T-helper 9 cell (primary cell): ENCODE measurements at places on chromosomes 11 and 22.

- no peak for DNase-seq
These were observed 211.9 kb downstream of the BLID start for GRCh38 chr11:121904148-121904547.

DNA sequence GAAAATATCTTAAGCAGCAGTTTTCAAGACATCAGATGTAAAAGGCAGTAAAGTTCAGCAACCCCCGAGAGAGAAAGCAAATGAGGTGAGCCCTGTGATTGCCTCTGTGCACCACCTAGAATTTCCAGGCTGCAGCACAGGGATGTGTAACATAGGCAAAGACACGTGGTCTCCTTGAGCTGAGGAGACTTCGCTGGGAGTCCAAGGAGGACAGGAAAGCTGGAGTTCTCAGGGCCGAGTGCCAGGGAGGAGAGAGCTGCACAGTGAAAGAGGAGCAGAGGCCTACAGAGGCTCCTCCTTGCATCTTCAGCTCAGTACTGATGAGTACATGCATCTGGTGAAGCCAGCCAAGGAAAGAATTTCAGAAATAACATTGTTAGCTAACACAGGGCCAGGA lies 17.6 kb upstream of the TOLLIP start:
- no peak for DNase-seq

DNA sequence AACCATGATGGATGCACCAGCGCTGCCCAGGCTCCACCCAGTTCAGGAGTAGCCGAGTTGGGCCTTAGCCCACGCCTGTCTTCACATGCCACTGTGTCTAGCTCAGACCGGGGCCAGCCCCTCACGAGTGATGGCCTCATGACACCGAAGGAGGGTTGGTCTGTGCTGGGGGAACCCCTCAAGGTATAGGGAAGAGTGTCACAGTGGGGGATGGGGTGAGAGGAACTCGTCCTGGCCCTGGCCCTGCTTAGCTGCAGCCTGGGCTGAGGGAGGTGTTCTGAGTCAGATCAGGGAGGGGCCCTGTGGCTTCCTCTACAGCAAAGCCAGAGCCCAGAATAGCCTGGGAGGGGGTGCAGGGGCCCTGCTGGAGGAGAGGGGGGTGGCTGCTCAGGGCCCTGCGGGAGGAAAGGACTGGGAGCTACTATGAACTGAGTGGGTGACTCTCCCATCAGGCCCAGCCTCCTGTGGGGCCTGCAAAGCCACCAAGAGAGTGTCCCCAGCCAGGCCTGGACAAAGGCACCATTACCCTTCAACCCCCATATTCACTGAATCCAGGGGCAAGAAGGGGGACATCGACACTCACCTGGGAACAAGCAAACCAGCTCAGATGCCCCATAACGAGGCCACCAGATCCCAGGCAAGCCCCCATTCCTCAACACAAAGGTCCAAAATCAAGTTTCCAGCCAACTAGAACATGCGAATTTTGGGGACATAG lies 41.2 kb downstream of the IGLL5 start:
- DNase-seq: peak; percentile 12

DNA sequence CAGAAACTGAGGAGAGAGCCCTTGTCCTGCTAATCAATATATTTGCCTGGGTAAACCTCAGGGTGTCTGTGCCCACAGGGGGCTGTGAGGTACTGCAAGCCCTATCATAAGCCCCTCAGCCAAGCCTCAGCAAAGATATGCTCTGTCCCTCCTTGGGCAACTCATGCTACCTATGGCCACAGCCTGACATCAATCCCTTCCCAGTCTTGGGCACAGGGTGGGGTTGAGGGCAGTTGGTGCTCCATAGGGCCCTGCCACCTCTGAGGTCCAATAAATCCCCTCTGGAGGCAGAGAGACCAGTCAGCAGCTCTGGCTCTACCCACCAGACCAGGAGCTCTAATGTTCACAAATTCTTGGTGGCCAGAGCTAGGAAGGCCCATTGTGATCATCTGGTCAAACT lies 23.8 kb downstream of the TPBGL start:
- no peak for DNase-seq

- no peak for DNase-seq
These were observed 34.5 kb downstream of the NUMA1 start for GRCh38 chr11:72045849-72046248.

DNA sequence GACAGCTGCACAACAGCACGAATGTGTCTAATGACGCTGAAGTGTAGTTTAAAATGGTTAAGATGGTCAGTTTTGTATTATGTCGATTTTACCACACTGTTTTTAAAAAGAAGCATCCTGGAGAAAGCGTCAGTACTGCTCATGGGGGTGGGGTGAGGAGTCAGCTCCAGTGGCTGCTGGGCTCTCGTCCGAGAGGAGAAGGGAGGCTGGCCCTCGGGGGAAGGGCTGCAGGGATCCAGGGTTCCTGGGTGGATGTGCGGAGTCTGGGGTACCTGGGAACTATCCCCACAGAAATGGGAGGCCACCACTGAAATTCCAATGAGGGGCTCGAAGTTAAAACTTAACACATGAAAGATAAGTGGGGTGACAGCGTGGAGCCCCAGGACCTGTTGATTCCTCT lies 11.9 kb downstream of the C11orf21 start:
- DNase-seq: no peak

- DNase-seq: no peak
These were observed 32.0 kb downstream of the LRRC10B start for GRCh38 chr11:61540528-61540927.

DNA sequence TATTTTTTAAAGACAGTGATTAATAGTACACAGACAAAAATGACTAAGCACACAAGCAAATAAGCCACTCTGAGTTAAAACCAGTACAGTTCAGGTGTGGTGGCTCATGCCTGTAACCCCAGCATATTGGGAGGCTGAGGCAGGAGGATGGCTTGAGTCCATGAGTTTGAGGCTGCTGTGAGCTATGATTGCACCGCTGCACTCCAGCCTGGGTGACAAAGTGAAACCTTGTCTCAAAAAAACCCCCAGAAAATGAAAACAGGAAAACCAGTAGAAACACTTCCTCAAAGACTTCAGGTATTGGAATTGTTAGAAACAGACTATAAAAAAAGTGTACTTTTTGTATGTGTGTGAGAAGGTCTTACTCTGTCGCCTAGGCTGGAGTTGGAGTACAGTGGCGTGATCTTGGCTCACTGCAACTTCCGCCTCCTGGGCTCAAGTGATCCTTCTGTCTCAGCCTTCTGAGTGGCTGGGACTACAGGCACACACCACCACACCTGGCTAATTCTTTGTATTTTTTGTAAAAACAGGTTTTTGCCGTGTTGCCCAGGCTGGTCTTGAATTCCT lies 33.0 kb downstream of the PPP6R2 start:
- DNase-seq: no peak

GRCh38 chr22:21628386-21629254 lies 1.2 kb downstream of the YDJC start:
- no peak for DNase-seq

DNA sequence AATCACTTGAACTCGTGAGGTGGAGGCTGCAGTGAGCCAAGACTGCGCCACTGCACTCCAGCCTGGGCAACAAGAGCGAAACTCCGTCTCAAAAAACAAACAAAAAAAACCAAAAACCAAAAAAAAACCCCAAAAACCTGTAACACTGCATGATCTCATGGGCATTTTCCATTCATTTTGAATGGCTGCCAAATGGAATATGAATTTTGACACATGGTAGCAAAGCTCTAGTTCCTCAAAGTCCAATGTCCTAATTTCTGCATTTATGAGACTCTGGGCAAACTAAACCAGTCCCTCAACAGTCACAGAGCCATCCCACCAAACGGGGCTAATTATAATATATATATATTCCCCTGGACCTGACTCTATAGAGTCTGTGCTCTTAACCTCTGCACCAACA lies 61.8 kb downstream of the SGSM3 start:
- no peak for DNase-seq

- DNase-seq: no peak
These were observed 6.0 kb upstream of the SLC37A2 start for GRCh38 chr11:125056931-125057692.

DNA sequence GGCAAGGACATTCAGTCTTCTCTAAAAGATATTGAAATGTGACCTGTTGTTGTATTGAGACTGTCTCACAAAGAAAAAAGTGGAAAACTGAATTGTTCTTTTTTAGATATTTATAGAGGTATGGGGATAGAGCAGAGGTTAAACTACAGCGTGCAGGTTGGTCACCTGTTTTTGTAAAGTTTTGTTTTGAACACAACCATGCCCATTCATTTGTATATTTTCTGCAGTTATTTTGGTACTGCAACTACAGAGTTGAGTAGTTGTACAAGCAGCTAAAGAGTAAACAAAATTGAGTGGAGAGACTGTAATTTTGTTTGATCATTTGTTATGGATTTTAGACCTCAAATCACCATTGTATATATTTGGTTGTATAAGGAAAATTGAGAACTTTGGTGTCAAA lies 11.3 kb downstream of the EED start:
- DNase-seq: no peak

GRCh38 chr11:46543564-46543963 lies 50.3 kb downstream of the AMBRA1 start:
- no peak for DNase-seq

GRCh38 chr11:104852811-104853210 lies 45.4 kb downstream of the CASP12 start:
- no peak for DNase-seq

DNA sequence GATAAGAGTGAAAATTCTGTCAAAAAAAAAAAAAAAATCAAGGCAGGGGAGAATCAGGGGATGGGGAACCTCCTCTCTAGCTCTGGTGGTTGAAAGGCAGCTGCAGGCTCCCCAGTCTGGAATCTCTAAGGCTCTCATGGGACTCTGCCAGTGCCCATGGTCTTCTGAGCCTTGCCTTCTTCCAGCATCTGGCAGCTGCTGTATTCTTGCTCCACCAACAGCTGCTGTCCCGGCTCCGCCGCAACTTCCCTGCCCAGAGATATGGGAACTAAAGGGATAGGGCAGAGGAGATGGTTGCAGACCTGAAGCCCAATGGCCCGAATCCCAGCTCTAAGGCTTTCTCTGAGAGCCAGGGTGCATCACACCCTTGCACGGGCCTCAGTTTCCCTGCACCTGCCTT lies 49.5 kb upstream of the PHF21B start:
- DNase-seq: no peak

DNA sequence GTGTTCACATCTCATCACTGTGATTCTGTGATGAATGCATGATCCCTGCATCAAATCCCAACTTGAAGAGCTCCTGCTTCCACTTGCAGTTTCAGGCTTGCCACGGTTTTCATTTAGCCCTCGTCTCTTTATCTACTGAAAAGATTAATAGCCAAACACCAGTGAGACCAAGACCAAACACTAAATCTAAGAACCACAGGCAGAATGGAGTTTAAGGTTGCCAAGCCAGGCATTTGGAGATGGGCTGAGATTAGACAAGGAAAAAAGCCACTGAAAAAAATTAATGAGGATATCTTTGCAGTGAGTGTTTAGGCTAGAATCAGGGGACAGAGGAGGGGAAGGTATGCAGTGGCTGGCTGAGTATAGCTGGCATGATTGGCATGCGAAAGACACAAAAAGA lies 227.2 kb upstream of the BLID start:
- no peak for DNase-seq

GRCh38 chr22:30078320-30079311 lies 1.6 kb upstream of the HORMAD2 start:
- DNase-seq: no peak

DNA sequence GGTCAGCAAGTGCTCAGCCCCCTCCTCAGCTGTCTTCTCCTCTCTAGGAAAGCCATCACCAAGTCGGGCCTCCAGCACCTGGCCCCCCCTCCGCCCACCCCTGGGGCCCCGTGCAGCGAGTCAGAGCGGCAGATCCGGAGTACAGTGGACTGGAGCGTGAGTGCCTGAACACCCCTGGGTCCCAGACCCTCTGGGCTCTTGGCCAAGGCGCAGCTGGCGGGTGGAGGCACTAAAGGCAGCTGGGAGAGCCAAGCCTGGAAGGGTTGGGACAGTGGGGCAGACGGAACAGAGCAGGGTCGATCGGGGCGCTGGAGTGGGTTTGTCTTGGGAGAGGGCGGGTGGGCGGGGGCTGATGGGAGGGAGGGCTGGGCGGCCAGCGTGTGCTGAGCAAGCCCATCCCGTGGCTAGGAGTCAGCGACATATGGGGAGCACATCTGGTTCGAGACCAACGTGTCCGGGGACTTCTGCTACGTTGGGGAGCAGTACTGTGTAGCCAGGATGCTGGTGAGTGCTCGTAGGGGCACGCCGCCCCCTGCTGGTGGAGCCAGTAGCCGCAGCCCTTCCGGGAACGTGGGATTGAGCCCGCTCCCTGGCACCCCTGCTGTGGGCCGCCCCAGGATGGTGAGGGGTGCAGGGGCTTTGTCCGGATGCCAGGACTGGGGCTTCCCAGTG lies 14.1 kb upstream of the MDK start:
- DNase-seq: peak; percentile 70

DNA sequence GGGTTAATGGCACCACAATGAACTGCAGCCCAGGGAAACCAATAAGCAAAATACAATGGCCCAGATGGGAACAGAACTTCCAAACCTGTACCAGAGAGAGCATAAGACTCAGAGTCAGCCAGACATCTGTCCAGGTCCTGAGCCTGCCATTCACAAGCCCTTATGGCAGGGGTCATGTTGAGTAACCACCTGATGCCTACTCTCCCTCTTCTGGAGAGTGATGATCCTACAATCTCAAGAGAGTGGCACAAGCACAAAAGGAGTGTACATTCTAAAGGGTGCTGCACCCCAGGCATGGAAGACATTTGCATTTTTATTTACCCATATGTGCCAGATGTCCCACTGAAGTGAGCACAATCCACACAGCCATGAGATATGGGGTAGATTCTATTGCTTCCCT lies 10.6 kb downstream of the TENM4 start:
- no peak for DNase-seq

GRCh38 chr22:49349841-49350381 lies 477.8 kb downstream of the BRD1 start:
- no peak for DNase-seq

DNA sequence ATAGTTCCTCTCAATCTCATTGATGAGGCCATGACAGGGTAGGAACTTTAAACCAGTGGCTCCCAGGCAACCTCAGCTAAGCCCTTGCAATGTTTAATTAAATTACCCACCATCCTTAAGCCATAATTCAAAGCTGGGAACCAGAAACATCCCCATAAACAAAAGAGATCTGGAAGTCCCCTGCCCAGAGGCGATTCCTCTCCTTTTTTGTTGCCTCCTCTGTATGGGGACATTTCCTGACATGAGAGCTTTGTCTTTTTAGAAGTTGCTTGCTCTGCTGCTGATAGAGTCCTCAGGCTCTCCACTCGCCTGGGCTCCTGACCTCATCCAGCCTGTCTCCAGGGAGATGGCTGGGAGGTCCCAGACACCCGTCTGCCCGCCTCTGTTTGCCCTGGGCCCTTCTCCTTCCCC lies 3.2 kb downstream of the DTX4 start:
- no peak for DNase-seq

DNA sequence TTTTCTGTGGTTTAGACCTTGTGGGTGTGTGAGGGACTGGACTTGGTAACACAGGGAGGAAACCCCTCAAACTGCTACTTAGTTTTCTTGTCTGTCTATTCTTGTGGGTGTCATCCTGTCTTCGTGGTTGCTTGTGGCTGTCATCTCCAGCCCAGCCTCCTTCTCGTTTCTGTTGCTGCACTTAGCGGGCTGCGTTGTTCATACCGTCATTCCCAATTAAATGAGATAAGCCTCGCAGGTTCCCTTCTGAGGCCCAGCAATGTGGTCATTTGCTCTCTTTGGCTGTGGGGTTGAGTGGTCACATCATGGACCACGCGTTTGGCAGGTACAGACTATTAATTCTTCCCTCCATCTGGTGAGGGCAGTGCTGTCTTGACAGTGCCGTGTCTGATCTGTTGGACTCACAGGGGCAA lies 18.8 kb downstream of the PANX1 start:
- no peak for DNase-seq

GRCh38 chr11:100397401-100397800 lies 289.7 kb upstream of the ARHGAP42 start:
- DNase-seq: no peak
